Neuronal stem cell (in vitro differentiated cells): ENCODE measurements at places on chromosomes 6 and 20.
A peak's percentile ranks its signal among the peaks of the same experiment; 100 is the strongest.

DNA sequence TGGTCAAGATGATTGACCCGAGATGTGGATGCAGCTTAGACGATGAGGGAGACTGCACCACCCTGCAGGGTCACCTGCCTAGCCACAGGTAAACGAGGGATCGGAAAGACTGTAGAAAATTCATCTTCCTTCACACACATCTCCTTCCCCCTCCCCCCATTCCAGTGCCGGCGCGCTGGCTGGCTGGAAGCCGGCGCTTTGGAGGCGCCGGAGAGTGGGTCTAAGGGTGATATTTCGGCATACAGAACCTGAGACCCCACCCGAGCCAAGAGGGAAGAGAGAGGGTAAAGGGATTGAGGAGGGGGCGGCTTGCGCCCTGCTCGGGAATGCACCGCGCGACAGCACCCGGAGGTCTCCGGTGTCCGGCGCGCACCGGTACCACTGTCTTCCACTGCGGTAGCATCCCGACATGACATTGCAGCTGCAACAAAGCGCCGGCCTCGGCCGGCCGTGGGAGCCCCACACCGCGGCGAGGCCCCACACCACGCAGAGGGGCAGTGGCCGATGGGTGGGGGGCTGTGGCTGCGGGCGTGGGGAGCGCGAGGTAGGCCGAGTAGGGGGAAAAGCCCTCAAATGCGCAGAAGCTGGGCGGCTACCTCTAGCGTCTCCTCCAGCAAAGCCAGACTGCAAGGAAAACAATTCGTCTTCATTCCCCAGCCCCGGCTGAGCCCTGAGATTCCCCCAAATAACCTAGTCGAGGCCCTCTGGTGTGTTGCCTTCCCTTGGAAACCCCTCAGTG is 984 bp downstream of the TNFRSF21 start:
- DNase-seq, result peak; percentile 37

DNA sequence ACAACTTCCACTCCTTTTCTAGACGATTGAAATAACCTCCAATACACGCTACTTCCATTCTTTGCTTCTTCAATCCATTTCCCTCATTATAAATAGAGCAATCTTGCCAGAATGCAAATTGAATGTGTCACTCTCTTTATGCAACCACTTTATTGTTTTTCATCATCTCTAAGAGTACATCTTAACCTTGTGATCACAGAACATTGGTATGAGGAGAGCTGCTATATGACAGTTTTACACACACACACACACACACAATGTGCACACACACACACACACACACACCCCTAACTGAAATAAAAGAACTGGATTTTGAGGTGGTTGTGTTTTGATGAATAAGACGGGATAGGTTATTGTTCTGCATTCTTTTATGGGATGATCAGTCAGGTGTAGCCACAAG is 187.0 kb downstream of the HDGFL1 start:
- no peak for DNase-seq

GRCh38 chr20:43537921-43538877 is 20.6 kb upstream of the SGK2 start:
- peak; percentile 41 for DNase-seq

DNA sequence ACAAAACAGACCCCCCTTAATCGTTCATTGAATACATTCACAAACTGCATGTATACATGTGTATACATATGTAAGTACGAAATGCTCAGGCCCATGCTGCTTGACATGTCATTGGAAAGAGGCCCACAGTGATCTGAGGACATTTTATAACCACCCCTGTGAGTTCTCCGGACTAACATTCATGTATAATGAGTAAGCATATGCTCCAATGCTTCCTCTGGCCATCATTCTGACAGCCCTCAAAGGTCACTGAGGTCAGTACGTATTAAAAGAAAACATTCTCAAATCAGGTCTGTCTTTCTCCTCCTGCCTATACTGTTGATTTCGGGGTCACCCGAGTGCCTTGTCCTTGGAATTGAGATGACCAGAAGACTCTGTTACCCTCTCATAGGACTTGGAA is 54.9 kb downstream of the TENT5A start:
- DNase-seq, result no peak

DNA sequence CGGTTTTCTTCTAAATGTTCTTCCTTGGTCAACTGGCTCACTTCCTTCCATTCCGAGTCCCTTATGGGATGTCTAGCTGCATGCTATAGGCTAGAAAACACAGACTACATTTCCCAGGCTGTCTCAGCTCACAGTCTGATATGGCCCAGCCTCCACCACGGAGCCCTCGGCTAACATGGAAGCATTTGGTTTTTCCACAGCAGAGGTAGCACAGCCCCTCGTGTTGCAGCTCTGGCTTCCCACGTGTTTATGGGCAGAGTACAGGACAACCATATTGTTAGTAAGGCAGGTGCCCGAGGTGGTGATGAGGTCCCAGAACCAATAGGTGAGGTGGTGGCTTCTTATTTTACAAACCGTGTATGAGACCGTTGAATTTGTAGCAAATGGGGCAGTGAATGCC is 8.7 kb downstream of the GPLD1 start:
- no peak for DNase-seq

DNA sequence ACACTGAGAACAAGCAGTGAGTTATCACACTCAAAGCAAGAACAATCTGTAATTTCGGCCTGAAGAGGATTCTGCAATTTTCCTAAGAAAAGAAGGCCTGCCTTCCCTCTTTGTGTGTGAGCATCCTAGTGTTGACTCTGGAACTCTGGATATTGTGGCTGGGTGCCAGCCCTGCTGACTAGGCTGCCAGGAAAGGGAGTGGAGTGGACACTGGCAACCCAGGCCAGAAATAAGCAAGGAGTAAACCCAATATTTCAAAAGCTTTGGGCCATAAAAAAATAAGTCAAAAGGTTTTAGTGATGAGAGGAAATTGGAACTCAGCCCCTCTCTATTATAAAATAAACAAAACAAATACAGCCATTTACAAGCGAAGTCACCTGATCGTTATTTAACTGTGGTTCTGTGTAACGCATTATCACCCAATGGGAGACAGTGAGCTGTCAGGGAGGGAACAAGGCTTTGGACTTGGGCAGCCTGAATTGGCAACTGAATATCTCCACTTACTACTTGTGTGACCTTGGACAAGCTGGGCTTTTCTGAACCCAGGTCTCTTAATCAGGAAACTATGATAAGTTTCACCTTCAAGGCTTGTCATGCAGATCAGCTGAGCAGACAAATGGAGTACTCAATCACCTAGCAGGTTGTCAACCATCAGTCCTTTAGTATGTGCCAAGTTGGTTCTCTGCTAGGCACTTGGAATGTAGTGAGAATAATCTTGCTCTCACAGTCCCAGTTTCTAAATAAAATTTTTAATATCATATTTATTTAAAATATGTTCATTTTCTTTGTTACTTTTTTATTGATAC is 196.2 kb downstream of the PAX1 start:
- DNase-seq, result no peak

GRCh38 chr20:61389077-61389476 is 137.0 kb downstream of the CDH4 start:
- DNase-seq, result no peak

GRCh38 chr6:27296106-27296783 is 15.8 kb downstream of the POM121L2 start:
- no peak for DNase-seq

DNA sequence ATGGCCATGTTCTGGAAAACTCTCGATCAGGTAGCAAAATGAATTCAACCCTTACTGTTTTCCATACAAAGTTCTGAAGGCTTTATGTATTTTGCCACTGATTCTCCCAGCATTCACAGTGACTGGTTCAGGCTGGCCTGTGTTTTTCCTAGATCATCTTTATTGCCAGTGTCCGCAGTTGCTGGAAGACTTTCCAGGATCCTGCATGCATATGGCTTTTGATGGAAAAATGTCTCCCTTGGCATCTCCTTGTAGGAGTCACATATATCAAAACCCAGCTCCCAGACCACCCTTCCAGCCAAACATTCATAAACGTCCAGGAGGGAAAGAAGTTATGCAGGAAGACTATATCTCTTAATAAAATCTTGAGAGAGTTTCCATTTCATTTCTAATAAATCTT is 588.8 kb downstream of the MAFB start:
- no peak for DNase-seq

- DNase-seq, result no peak
These were observed 6.3 kb downstream of the OSER1 start for GRCh38 chr20:44204156-44204831.

- no peak for DNase-seq
These were observed 236.6 kb upstream of the BMP2 start for GRCh38 chr20:6530779-6531315.

DNA sequence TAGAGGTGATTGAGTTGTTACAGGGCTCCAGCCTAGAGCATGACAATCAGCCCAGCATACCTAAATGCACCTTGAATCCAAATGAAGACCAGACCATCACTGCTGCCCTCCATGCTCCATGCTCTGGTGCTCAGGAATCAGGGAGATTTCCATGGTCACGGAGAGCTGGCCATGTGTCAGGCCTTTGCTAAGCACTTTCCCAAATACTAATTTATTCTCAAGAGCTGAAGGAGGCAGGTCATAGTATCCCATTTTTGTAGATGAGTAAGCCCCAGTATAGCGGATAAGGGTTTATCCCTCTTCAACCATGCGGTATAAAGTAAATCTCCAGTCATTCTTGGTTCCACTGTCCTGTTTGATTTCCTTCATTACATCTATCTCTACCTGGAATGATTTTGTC is 240.8 kb downstream of the TFAP2A start:
- no peak for DNase-seq

- no peak for DNase-seq
These were observed 31.1 kb downstream of the VSTM2L start for GRCh38 chr20:37933786-37934633.

GRCh38 chr20:50579511-50579910 is 69.3 kb downstream of the PTPN1 start:
- no peak for DNase-seq

DNA sequence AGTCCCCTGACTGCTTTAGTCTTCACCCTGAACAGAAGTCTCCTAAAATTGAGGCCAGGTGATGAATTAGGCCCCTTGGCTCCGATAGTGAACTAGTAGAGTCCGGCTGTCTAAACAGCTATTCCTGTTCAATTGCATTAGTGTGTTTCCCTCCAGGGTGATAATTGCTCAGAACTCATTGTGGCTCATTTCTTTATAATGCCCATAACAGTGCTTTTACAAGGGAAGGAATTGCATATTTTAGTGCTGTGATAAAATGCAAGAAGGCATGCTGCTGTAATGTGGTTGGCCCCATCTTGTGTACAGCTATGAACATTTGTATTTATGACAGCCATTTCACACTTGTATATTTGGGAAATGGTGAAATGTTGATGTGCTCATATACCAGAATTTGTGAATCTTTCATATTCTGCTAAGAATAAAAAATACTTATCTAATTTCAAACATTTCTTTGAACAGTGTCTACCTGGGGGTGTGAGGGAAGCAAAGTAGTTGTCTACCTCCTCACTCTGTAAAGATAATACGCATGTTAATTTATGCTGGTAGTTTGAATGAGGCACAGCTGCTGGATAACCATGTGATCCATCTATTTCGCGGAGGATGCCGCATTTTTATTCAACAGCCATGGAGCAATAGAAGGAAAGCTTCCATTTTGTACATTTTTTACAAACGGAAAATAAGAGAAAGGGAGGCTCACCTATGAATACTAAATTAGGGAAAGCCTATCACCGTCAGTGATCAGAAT is 451.4 kb downstream of the NKAIN2 start:
- no peak for DNase-seq

- DNase-seq, result no peak
These were observed 73.7 kb downstream of the PRND start for GRCh38 chr20:4795394-4795793.
